ENCODE measurements at places on chromosomes 7 and 10. TPM values are rescaled to one million over a fixed set of nuclear protein-coding genes. Genes with fewer than 3 reads are reported as not detected.
A peak's percentile ranks its signal among the peaks of the same experiment; 100 is the strongest.

The RBP3 gene
- not detected for total RNA-seq

- H3K36me3 ChIP-seq = no peaks in the 10 kb centered on the region
- no peak overlapping the region for H3K27ac ChIP-seq
- no peaks in the 10 kb centered on the region for H3K27me3 ChIP-seq
- no peak overlapping the region for H3K4me3 ChIP-seq
- no peaks in the 10 kb centered on the region for H3K4me1 ChIP-seq
- no peak for DNase-seq
Observed at GRCh38 chr7:148022832-148023231, 567.7 kb upstream of the C7orf33 start.

DNA sequence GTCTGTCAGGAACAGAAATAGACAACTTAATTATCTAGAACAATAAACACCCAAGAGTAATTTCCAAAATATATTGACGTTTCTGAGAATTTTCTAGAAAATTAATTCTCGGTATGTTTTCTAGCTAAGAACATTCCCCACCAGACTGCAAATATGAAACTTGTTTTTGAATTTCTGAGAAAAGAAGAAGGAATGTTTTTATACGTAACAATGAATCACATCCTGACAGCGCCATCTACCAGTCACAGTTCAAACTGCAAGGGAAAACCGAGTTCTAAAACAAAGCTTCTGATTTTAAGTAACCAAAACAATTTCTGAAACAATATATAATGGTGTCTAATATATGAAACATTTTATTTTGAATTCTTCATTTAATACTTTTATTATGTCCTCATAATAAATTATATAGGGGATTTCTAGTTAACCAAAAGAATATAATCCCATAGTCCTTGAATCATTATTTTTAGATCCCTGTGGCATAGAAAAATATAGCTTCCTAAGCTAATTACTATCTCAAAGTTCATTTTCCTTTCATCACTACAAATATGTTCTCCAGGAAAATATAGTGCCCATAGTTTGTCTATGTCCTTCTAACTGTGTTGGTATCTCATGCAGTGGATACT lies 34.5 kb upstream of the MEOX2 start:
- peak; percentile 2 for DNase-seq
- H3K27ac ChIP-seq = no peak overlapping the region
- no peaks in the 10 kb centered on the region for H3K36me3 ChIP-seq
- no peaks in the 10 kb centered on the region for H3K4me1 ChIP-seq

DNA sequence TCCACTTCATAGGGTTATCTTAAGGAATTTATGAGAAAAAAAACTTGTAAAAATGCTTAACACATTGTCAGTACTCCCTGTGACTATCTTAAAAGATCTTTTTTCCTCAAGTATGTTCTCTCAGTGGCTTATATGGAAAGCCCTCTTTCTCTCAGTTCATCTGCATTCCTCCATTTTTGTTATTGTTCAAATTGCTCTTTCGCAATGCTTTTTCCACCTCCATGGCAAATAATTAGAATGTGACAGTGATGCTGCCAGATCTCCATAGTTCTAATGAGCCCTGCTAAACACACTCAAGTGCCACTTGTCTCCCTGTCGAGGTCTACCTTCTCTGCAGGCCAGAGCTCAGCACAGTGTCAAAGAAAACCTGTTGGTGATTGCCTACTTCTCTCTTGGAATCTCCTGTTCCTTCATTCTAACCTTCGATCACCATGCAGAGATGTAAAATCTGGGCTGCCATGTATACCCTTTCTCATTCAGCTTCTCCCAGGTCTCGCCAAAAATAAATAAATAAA lies 37.2 kb upstream of the ABCB5 start:
- H3K4me3 ChIP-seq = no peak overlapping the region
- H3K27ac ChIP-seq = no peak overlapping the region
- H3K4me1 ChIP-seq = no peaks in the 10 kb centered on the region
- H3K27me3 ChIP-seq = no peaks in the 10 kb centered on the region
- no peak for DNase-seq

DNA sequence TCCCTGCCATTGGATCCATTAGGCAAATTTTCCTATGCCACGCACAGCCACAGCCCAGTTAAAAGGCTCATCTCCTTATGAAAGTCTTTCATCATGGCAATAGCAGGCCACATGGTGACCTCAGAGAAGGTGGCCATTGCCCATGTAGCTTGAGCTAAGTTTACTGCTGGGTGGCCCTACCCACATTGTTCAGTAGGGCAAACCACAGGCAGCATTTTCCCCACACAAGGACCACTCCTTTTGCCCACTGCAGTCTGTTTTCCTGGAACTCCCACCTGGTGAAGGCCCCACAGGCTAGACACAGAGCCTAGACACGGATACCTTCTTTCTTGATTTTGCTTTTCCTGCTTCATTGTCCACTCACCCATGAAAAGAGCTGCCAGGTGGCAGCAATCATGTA lies 101.5 kb upstream of the NPVF start:
- no peaks in the 10 kb centered on the region for H3K27me3 ChIP-seq
- no peak overlapping the region for H3K27ac ChIP-seq
- H3K4me1 ChIP-seq = no peaks in the 10 kb centered on the region
- no peaks in the 10 kb centered on the region for H3K36me3 ChIP-seq

DNA sequence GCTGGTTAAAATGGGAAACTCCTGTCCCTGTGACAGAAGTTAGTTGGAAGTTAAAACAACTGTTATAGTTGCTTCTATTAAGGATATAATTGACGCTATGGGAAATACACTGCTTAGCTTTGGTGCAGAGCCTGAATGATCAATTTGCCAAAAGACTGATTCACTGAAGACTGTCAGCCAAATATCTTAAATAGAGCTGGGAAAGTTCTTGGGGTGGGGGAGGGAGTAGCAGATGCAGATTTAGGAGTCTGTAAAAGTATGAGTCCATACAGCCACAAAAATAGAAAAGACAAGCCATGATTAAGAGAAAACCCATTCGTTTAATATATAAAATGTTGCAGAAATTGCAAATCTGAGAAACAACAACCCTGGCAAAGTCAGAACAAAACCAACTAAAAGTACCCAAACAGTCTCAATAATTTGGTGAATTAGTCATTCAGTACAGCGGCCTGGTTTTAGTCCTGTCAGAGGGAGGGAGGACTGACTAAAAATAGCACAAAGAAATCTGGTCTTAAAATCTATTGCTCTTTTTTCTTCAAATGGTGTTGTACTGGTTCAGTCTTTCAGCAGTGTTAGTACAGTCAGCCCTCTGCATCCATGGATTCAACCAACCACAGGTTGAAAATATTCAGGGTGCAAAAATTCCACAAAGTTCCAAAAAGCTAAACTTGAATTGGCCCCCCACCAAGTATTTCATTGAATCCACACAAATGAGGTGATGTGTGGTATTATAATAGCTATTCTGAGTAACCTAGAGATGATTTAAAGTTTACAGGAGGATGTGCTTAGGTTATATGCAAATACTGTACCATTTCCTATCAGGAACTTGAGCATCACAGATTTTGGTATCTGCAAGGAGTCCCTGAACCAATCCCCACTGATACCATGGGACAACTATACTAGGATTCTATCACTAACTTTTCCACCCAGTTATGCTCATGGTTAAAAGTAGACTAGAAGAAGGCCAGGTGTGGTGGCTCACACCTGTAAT lies 30.0 kb downstream of the STK17A start:
- DNase-seq = no peak
- H3K27ac ChIP-seq = no peak overlapping the region
- no peak overlapping the region for H3K4me3 ChIP-seq
- H3K27me3 ChIP-seq = no peaks in the 10 kb centered on the region

- H3K36me3 ChIP-seq = no peaks in the 10 kb centered on the region
- peaks cover 26% of the 10 kb centered on the region for H3K4me1 ChIP-seq
- no peaks in the 10 kb centered on the region for H3K27me3 ChIP-seq
- DNase-seq = no peak
- H3K4me3 ChIP-seq = peak overlapping the region; percentile 50
Observed at GRCh38 chr10:134247-135131, 766 bp upstream of the ZMYND11 start.

GRCh38 chr10:102148275-102148674 lies 3.9 kb upstream of the NOLC1 start:
- peaks cover 21% of the 10 kb centered on the region for H3K4me1 ChIP-seq
- no peak overlapping the region for H3K27ac ChIP-seq
- no peak for DNase-seq
- no peak overlapping the region for H3K4me3 ChIP-seq
- H3K36me3 ChIP-seq = peaks cover 46% of the 10 kb centered on the region

- H3K27me3 ChIP-seq = no peaks in the 10 kb centered on the region
- no peak overlapping the region for H3K4me3 ChIP-seq
- no peaks in the 10 kb centered on the region for H3K36me3 ChIP-seq
- DNase-seq = no peak
- H3K4me1 ChIP-seq = no peaks in the 10 kb centered on the region
- no peak overlapping the region for H3K27ac ChIP-seq
Observed at GRCh38 chr7:70044064-70044463, 445.8 kb downstream of the AUTS2 start.

The HOXA7 gene
- total RNA-seq = not detected

DNA sequence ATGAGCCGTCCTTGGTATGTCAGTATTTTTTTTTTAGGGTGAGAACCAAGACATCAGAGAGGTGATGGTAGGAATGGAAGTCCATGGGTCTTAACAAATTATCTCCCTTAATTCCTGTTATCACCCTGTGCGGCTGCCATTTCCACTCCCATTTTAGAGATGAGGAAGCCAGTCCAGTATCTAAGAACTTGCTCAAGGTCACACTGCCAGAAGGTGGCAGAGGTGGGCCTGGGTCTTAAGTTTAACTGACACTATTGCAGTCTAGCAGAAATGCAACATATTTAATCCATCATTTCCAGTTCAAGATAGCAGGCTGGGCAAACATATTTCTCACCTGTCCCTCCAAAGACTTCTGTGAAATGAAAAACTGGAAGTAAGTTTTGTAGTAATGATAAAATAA lies 108.3 kb downstream of the GLI3 start:
- H3K4me1 ChIP-seq = no peaks in the 10 kb centered on the region
- H3K4me3 ChIP-seq = no peak overlapping the region
- DNase-seq = no peak
- no peaks in the 10 kb centered on the region for H3K27me3 ChIP-seq

DNA sequence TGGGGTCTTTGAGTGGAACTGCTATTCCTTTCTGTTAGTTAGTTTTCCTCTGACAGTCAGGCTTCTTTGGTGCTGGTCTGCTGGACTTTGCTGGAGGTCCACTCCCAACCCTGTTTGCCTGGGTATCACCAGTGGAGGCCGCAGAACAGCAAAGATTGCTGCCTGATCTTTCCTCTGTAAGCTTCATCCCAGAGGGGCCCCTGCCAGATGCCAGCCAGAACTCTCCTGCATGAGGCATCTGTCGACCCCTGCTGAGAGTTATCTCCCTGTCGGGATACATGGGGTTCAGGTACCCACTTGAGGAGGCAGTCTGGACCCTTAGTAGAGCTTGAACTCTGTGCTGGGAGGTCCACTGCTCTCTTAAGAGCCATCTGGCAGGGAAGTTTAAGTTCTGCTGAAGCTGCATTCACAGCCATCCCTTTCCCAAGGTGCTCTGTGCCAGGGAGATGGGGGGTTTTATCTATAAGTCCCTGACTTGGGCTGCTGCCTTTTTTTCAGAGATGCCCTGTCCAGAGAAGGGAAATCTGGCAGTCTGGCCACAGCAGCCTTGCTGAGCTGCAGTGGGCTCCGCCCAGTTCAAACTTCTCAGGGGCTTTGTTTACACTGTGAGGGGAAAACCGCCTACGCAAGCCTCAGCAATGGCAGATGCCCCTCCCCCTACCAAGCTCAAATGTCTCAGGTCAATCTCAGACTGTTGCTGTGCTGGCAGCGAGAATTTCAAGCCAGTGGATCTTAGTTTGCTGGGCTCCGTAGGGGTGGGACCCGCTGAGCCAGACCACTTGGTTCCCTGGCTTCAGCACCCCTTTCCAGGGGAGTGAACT lies 89.7 kb upstream of the CDK6 start:
- no peak overlapping the region for H3K27ac ChIP-seq
- H3K36me3 ChIP-seq = no peaks in the 10 kb centered on the region
- H3K4me3 ChIP-seq = no peak overlapping the region

GRCh38 chr10:112230325-112230988 lies 46.9 kb upstream of the GPAM start:
- no peak overlapping the region for H3K4me3 ChIP-seq
- H3K27ac ChIP-seq = no peak overlapping the region
- no peaks in the 10 kb centered on the region for H3K36me3 ChIP-seq
- no peaks in the 10 kb centered on the region for H3K27me3 ChIP-seq
- no peak for DNase-seq

The CLRN3 gene
- not detected for total RNA-seq

DNA sequence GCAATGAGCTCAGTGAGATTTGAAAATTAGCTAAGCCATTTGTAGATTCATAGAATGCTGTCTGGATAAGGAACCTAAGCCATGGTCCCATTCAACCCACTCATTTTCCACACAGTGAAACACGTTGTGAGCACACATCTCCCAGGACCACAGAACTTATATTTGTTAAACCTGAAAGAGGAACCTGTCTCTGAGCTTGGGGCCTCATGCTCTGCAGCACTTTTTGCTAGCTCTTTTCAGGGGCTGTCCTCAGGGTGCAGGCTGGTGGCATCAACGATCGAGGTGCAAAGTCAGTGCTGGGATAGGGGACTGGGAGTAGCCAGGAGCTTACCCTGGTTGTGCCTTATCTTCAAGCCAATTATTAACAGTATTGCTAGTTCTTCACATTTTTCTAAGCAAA lies 11.9 kb downstream of the HECW1 start:
- H3K27ac ChIP-seq = no peak overlapping the region
- no peaks in the 10 kb centered on the region for H3K4me1 ChIP-seq
- H3K36me3 ChIP-seq = no peaks in the 10 kb centered on the region
- peaks cover 9% of the 10 kb centered on the region for H3K27me3 ChIP-seq
- no peak for DNase-seq

The FBXL13 gene
- 2.5 TPM for total RNA-seq

DNA sequence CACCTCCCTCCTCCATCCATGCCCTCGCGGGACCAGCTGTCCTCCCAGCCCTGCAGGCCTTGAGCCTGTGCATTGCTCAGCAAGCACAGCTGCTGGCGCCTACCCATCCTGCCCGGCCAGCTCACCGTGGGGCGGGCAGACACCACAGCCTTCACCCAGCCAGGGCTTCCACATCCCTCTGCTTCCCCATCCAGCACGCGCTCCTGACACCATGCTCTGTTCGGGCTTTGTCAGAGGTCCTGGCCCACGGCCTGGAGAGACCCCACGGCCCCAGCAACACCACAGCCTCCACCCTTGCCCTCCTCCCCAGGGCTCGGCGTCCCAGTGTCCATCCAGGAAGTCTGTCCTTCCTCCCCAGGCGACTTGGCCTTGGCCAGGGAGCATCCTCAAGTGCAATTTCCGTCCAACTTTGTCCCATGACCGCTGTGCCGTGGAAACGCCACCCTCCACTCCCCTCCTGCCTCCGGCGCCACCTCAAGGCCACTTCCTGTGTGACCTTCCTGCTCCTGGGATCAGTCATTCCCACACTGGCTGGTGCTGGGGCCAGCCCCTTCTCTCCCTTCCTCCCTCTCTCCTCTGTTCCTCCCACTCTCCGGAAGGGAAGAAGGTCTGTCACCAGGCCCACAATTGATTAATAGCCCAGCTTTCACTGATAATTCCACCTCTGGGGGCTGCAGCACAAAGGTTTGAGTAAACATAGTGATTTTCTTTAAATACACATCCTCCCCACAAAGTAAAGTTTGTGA lies 71.5 kb upstream of the SMNDC1 start:
- DNase-seq = no peak
- no peaks in the 10 kb centered on the region for H3K4me1 ChIP-seq
- no peaks in the 10 kb centered on the region for H3K27me3 ChIP-seq
- no peak overlapping the region for H3K4me3 ChIP-seq
- no peaks in the 10 kb centered on the region for H3K36me3 ChIP-seq

The PHYHIPL gene
- total RNA-seq = not detected

The DNA2 gene
- total RNA-seq = 29.0 TPM

GRCh38 chr10:121591186-121591585 lies 7.1 kb downstream of the FGFR2 start:
- no peak for DNase-seq
- H3K36me3 ChIP-seq = no peaks in the 10 kb centered on the region
- H3K4me1 ChIP-seq = no peaks in the 10 kb centered on the region
- no peaks in the 10 kb centered on the region for H3K27me3 ChIP-seq
- H3K27ac ChIP-seq = no peak overlapping the region
- no peak overlapping the region for H3K4me3 ChIP-seq

The C10orf53 gene
- total RNA-seq = not detected

The EBF3 gene
- 0.64 TPM for total RNA-seq

All from Panc1 (cell line).